ENCODE measurements at places on chromosomes 4 and X.

- no peak for DNase-seq
These were observed 42.4 kb upstream of the GATB start for GRCh38 chr4:151803246-151803645.

DNA sequence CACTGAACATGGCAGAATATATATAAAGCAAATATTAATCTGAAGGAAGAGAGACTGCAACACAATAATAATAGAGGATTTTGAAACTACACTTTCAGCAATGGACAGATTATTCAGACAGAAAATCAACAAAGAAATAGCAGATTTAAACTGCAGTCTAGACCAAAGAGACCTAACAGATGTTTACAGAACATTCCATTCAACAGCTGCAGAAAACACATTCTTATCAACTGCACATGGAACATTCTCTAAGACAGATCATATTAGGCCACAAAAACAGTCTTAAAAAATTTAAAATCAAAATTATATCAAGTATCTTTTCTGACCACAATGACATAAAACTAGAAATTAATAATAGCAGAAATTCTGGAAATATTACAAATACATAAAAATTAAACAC is 27.1 kb downstream of the CENPE start:
- no peak for DNase-seq

- DNase-seq = no peak
These were observed 15.9 kb downstream of the IL15 start for GRCh38 chr4:141652161-141652778.

- peak; percentile 65 for DNase-seq
These were observed 33.7 kb downstream of the AMMECR1 start for GRCh38 chrX:110284159-110284558.

DNA sequence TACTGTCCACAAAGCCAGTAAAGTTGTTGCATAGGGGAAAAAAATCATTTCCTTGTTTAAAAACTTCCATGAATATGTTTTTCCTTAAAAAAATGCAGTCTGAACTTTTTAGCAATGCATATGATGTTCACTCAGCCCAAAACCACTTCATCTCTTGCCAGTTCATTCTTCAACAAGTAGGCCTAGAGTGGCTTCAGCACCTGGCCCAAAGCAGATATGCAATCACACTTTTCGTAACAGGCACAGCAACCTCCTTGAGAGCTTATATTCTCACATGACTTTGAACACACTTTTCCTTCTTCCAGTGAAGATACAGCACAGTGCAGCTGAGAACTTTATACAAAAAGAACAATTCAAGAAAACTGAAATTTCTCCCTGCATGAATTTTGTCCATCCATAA is 128.6 kb downstream of the ADAMTS3 start:
- no peak for DNase-seq

DNA sequence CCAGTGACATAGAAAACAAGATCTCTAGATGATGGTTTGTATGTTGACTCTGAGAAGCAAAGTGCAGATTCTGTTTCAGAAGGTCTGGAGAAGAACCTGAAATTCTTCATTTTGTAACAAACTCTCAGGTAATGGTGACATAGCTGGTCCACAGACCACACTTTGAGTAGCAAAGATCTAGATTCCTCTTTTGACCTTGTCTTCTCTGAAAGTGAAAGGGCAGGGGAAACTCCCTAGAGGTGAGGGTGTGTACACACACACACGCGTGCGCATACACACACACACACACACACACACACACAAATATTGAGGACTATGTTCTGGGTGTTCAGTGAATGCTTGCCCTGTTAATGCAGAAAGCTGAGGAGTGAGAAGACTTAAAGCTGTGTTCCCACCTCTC is 110.1 kb downstream of the NHSL2 start:
- no peak for DNase-seq

DNA sequence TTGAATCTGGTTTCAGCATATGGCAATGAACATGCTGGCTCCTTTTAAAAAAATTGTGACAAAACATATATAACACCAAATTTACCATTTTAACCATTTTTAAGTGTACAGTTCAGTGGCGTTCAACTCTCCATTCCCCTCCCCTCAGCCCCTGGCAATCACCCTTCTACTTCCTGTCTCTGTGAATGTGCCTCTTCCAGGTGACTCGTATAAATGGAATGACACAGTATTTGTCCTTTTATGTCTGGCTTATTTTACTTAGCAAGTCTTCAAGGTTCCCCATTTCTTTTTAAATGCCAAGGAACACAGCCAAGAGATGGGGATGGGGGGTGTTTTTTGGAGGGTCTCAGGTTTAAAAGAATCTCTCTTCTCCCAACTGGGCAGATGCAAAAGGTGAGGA is 35.4 kb upstream of the BCLAF3 start:
- peak; percentile 36 for DNase-seq

GRCh38 chrX:102976793-102977495 is 39.9 kb downstream of the RAB40AL start:
- no peak for DNase-seq

DNA sequence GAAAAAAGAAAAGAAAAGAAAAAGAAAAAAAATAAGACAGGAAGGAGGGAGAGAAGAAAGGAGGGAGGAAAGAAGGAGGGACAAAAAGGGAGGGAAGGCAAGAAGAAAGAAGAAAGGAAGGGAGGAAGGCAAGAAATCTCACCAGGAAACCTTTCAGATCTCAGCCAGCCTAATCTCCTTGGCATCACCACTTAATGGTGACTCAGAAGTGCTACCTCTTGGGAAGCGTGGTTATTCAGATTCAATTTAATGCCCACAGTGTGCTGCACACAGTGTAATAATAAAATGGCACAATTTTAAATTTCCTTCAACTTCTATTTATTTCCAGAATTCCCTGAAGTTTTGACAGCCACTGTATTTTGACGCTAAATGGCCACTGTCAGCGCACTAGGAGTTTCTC is 50.3 kb downstream of the DKK2 start:
- DNase-seq = no peak

GRCh38 chr4:7680731-7681130 is 246.0 kb upstream of the PSAPL1 start:
- no peak for DNase-seq

DNA sequence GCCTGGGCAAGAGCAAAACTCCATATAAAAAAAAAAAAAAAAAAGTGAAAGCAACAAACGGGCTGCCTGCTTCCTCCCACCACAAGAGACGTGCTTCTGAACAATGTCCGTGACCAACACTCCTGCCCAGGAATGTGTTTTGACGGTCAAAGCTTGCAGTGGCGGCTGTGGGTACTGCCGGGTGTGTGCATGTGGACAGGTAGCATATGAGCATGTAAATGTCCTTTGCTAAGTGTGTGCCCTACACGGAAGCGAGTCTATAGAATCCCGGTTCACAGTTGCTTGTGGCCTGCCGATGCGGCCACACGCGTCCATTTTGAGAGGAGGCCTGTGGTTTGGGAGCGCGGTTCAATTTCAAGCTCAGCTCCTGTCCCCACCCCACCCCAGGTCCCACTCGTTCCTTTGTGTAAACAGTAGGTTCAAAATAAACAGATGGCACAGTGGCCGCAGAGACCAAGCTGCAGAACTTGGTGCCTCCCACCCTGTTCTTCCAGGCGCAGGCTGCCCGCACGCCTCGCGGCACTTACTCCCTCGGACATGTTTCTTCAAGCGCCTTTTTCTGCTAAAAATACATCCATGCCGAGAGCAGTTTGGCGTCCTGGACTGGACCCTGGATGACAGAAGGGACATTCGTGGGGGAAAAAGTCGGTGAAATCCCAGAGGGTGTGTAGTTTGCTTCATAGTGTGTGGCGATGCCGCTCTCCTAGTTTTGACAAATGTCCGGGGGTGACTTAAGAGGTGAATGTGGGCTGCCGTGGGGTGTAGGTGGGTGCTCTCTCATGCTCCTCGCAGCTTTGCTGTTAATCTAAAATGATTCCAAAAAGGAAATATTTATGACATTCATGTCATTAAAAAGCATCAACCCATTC is 11.5 kb upstream of the NKX1-1 start:
- DNase-seq = no peak

- DNase-seq = no peak
These were observed 4.0 kb downstream of the BEND4 start for GRCh38 chr4:42148425-42148824.

- no peak for DNase-seq
These were observed 546 bp downstream of the ZRSR2 start for GRCh38 chrX:15790769-15791290.

GRCh38 chr4:111228874-111229273 is 606.0 kb upstream of the PITX2 start:
- no peak for DNase-seq

DNA sequence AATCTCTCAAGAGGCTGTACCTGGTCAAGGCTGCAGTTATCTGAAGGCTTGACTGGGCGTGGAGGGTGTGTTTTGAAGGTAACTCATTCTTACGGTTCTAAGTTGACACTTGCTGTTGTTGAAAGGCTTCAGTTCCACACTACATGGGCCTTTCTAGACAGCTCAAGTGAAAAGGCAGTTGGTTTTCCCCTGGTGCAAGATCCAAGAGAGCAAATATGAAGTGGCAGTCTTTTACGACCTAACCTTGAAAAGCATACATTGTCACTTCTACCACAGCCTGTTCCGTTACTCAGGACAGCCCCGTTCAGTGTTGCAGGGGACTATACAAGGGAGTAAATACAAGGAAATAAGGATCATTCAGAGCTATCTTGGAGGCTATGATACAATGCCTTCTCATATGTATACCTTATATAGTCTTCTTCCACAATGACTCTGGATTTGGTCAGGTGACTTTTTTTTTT is 46.2 kb downstream of the PDS5A start:
- no peak for DNase-seq

DNA sequence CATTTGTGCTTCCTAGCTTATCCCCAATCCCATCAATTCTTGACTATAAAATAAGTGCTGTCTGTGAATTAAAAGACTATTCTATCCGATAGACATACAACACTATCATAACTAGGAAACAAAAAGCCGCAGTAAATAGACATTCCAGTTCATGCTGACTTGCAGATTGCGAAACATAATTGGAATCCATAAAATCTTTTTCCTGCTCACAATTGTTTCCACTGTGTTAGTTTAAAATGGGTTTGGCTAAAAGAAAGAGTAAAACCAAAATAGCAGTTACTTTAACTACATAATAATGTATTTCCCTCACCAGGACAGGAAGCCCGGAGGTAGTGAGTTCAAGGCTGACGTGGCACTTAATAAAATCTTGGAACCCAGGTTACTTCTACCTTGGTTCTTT is 17.2 kb downstream of the SMIM31 start:
- no peak for DNase-seq

DNA sequence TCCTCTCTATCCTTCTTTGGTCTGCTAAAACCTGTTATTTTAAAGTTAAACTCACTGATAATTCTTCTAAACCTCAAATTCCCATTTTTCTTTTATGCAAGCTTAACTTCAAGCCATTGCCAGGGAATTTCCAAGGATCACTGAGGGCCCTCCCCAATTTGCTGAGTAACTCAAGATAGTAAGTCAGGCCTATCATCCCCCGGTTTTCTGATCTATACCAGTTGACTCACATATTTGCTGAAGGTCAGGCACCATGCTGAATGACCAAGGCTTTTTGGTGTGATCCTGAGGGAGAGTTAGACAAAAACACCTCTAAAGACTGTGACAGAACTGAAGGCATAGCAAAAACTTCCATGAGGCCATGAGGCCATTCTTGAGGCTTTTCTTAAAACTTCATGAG is 1301.9 kb downstream of the PCDH7 start:
- DNase-seq = no peak

DNA sequence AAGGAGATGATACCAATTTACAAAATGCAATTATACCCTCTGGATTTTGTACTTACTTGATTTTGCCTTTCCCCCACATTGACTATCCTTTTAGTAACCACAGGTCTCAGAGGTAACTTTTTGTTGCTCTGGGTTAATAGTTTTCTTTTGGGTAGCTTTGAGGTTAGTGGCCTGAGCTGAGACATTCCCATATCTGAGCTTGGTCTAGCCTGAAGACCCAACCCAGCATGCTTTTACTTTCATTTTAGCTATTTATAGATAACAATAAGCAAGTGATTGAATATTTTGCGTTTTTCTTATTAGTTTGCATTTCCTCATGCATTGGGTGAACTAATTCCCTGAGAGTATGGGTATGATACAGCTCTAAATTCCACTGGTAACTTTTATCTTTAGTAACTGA is 11.8 kb downstream of the HTN1 start:
- no peak for DNase-seq

DNA sequence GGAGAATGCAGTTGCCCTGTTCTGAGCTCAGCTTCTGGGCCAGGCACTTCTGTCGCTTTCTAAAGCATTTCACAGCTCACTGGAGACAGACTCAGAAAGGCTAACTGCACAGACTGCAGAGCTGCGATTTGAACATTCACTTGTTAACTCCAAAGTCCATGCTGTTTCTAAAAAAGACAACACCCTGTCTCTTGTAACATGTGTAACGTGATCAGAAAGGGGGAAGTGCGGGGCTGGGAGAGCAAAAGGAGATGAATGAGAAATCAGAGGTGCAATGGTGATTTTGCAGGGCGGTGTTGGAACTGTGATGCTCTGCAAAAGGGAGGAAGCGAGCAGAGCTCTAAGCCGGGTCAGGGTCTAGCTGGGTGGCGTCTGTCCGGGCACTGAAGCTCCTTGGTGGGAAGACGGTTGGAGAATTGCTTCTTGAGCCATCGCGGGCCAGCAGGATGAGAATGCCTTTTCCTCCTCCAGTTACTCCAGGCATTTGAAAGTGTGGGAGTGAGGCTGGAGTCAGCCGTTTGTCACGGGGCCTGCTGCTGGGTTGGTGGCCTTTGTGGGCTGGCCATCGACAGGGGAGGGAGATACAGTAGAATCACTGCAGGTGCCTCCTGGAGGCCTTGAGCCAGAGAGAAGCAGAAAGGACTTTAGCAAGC is 20.3 kb downstream of the TBC1D14 start:
- no peak for DNase-seq

DNA sequence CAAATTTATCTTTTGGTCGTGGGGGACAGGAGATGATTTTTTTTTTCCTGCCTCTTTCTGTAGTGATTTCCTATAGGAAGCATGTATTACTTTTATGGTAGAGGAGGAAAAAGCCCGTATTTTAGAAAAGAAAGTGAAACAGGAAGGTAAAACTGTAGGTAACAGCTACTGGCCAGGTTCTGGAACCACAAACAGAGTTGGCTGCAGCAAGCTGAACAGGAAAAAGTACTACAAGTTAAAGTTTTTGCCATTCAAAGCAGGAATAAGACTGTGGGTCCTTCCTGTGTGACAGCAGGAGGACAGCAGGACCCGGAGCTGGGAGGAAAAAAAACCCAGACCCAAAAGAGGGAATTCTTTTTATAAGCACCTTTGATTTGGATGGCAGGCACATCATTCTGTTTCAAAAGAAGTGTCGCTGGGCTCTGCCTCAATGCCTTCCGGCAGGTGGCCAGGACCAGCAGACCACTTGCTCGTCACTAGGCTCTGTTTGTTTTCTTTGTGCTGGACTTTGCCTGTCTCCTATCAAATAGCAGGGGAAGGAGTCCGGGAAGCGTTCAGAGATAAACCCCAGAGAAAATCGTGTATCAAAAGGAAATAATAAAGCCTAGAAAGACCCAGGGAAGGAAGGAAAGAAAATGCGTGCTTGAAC is 277.9 kb downstream of the ADGRA3 start:
- DNase-seq = no peak

DNA sequence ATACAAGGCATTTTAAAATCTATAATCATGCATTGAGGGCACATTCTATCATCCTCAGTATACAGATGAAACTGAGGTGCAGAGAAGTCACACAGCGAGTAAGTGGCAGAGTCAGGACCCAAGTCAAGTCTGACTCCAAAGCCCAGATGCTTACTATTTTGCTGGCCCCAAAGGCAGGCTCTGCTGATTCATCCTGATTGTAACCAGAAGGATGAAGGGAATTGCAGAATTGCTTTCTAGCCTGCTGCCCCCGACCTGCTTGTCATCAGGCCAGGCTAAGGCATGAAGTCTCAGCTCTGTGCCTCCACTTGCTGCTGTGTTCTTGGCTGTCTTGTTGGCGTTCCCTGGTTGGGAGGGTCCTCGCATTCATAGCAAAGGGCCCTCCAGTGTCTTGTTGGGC is 62.7 kb downstream of the SLC9A6 start:
- DNase-seq = no peak
